ENCODE measurements at places on chromosomes 2 and 18.

DNA sequence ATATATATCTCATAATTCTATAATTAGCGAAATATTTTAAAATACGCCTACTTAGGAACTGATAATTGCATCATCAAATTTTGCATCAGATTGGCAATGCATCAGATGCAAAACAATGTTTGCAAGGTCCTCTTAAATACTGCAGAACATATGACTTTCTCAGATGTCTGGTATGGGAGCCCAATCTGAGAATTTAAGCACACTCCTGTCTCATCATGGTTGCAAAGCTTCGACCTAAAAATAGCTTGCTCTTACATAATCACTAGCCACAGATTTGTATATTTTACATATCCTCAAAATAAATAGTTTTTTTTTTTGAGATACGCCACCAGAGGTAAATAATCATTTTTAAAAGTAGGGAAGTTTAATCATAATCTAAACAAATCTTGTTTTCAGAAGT lies 123.2 kb downstream of the CABYR start:
- DNase-seq: no peak

- no peak for DNase-seq
Measured at GRCh38 chr2:238346544-238346943, 26.2 kb downstream of the TRAF3IP1 start.

DNA sequence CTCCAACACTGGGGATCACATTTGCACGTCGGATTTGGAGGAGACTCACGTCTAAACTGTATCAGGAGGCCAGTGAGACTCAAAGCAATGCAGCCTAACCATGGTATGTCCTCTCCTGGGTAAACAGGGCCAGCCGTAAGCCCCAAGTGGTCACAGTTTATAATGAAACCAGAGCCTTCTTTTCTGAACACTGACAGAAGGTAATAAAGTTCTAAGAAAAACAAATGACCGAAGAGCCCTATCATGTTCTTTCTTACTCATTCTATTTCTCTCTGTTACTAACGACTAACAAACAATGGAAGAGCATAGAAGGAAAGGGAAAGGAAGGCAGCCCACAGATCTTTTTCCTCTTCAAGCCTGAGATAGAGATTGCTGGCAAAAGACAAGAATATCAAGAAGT lies 796.8 kb upstream of the SOX11 start:
- no peak for DNase-seq

- DNase-seq: no peak
Measured at GRCh38 chr18:36372903-36373311, 75.4 kb downstream of the FHOD3 start.

DNA sequence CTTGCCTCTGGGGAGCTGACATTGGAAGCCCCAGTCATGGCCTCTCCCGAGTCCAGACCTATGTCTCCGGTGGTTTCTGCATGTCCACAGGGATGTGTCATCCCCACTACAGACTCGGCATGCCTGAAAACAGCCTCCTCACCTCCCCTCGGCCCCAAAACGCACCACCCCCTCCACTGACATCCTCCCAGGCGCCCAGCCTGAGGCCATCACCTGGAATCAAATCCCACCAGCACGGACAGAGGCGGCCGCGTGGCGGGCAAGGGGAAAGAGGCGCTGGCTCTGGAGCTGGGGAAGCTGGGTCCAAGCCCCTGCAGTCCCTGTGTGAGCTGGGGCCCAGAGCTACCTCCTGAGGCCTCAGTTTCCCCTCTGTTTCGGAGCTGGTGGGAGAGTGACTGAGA lies 69.9 kb upstream of the SMAD7 start:
- DNase-seq: no peak

DNA sequence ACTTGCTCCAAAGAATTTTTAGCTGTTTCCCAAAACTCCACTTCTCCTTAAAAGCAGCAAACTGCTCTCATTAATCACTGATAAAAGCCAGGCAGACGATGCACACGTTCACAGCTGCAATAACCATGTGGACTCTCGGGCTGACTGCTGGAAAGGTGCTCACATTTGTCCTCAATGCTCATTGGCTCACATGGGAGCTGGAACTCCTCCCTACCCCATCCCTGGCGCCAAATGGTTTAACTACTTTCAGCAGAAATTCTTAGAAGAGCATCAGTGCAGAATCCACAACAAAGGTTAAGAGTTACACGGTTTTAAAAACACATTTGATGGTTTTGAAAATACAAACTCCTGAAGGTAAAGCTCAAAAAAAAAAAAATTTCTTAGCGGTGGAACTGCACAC lies 117.1 kb downstream of the NOL10 start:
- DNase-seq: no peak

DNA sequence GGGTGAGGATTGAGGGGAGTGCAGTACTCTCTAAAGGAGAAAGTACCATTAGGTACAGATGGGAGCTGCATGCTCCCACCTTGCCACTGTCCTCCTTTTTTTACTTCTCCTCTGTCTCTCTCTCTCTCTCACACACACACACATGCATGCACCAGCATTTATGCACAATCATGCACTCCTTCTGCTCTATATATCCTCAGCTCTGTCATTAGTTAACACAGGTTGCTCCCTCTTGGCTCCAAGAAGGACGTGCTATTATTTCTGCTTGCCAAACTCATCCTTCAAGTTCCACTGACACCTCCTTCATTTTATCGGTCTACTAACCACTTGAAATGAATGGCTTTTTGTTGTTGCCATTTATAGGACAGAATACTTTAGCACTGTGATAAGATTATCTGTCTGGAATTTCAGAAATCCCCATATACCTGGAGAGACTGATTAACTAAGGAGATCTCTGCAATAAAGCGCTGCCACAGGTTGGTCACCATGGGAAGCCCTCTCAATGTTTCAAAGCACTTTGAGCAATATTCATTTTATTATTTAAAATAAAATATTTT lies 178.5 kb upstream of the TRIB2 start:
- no peak for DNase-seq

GRCh38 chr2:240953426-240954410 lies 44.7 kb upstream of the SNED1 start:
- no peak for DNase-seq

GRCh38 chr18:45441110-45441847 lies 174.0 kb upstream of the SLC14A2 start:
- DNase-seq: no peak

GRCh38 chr2:191226196-191226595 lies 19.0 kb upstream of the MYO1B start:
- DNase-seq: no peak

- DNase-seq: no peak
Measured at GRCh38 chr2:169664978-169665930, 29.0 kb downstream of the CFAP210 start.

GRCh38 chr2:149579972-149580882 lies 7.3 kb downstream of the MMADHC start:
- no peak for DNase-seq

DNA sequence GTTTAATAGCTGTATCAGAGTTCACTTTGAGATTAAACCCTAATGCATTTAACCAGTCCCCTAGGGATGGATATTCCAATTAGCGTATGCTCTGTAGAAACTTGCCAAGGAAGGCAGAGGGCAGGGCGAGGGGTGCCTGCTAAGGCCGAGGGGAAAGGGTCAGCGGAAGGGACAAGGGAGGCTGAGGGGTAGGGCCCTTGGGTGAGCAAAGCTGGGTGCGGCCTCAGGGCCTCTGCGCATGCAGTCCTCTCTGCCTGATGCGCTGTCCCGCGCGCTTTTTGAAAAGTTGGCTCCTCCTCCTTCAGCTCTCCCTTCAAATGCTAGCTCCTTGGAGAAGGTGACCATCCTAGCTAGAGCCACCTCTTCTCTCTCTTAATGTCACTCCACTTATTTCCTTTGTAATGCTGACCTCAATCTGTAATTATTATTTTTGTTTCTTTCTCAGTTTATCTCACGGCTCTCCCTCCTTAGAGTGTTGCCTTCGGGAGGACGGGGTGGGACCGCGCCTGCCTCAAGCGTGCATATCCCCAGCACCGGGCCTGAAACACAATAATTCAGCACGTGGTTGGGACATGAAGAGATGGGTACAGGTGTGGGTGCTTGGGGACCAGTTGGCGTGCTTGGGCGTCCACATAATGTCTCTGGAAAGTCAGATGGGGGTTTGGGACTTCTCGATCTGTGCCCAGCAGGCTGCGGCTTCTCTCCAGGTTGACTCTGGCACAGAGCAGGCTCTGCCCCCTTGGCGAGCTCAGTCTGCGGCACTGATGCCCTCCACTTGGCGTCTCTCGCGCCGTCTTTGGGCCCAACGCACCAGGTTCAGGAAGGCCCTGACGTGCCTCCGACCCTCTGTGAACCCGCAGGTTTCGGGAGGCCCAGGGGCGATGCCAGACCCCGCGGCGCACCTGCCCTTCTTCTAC lies 10.0 kb downstream of the ZAP70 start:
- DNase-seq: no peak

- no peak for DNase-seq
Measured at GRCh38 chr2:137969418-137969765, 5.1 kb downstream of the HNMT start.

- DNase-seq: no peak
Measured at GRCh38 chr2:60054571-60055340, 498.7 kb downstream of the BCL11A start.

- no peak for DNase-seq
Measured at GRCh38 chr18:66587430-66587829, 16.5 kb downstream of the CDH19 start.

DNA sequence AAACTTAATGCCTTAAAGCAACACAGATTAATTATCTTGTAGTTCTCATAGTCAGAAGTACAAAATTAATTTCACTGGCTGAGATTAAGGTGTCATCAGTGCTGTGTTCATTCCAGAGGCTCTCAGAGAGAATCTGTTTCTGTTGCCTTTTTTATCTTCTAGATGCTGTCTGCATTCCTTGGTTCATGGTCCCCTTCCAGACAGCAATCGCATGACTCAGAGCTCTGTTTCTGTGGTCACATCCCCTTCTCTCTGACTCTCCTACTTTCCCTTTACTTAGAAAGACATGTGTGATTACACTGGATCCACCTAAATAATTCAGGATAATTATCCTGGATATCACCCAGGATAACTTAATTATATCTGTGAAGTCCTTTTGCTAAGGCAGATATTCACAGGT lies 148.6 kb downstream of the MAIP1 start:
- DNase-seq: no peak

GRCh38 chr2:79994161-79994560 lies 310.4 kb downstream of the LRRTM1 start:
- DNase-seq: no peak

- DNase-seq: no peak
Measured at GRCh38 chr2:65656160-65656718, 223.8 kb upstream of the SPRED2 start.

- DNase-seq: no peak
Measured at GRCh38 chr18:59865241-59865986, 34.4 kb upstream of the PMAIP1 start.

DNA sequence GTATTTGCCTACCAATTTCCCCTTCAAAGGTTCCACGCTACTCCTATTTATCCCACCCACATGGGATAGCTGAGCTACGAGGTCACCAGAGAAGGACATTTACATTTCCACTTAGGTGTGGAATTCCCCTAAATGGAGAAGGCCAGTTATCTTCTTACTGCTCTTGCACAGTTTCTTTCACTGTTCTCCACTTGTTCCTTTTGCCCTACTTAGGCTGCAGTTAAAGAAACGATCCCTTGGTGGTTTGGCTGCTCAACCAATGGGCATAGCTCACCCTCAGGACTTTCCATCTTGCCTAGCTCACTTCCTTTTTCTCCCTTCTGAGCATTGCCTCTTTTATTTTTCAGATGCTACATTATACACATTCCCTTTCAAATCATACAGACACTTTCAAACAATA lies 11.2 kb upstream of the NABP1 start:
- no peak for DNase-seq

DNA sequence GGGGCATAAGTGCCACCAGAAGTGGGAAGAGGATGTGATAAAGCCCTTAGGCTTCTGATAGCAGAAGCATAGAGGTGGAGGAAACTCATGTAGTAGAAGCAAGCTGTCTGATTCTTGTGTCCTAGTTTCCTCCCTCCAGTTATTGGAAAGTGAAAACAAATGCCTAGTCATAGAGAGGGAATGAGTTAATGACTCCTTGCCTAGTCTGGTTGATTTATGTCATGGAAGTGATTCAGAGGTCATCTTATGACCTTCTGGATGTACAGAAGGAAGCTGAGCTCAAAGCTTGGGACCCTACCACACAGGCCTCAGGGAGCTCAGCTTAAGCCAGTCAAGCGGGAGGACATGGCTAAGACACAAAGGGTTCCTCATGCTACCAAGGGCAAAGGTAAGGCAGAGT lies 232.2 kb downstream of the THSD7B start:
- no peak for DNase-seq

DNA sequence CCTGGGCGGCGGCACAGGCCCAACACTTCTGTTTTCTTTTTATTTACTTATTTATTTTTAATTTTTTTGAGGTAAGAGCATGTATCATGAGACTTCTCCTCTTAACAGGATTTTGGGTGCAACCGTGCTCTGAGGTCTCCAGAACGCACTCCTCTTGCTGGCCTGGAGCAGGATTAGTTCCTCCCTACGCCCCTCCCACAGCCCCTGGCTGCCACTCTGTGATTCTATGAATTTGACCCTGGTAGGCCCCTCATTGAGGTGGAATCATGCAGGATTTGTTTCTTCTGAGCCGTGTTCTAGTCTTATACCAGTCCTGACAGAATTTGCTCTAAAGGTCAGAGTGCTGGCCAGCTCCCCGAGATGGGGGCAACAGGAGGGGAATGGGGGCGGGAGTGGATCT lies 106.5 kb upstream of the HS6ST1 start:
- DNase-seq: no peak

- DNase-seq: no peak
Measured at GRCh38 chr2:130720036-130720435, 8.8 kb upstream of the GPR148 start.

DNA sequence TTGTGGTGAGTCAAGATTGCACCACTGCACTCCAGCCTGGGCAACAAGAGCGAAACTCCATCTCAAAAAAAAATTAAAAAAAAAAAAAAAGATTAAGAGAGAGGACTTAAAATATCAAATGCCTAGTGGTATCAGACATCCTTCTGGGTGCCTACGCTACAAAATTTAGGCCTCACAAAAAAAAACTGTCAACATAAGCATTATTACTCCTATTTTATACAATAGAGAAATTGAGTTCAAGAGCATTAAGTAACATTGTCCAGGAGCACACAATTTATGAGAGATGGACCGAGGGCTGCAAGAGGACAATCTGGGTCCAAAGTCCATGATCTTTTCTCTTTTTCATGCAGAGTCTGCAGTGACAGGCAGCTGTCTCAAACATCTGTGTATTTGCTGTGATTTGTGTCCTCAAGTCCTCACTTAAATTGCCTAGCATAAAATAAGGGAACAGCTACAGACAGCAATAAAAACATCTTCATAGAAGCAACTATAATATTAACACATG lies 62.4 kb downstream of the OSR1 start:
- no peak for DNase-seq

DNA sequence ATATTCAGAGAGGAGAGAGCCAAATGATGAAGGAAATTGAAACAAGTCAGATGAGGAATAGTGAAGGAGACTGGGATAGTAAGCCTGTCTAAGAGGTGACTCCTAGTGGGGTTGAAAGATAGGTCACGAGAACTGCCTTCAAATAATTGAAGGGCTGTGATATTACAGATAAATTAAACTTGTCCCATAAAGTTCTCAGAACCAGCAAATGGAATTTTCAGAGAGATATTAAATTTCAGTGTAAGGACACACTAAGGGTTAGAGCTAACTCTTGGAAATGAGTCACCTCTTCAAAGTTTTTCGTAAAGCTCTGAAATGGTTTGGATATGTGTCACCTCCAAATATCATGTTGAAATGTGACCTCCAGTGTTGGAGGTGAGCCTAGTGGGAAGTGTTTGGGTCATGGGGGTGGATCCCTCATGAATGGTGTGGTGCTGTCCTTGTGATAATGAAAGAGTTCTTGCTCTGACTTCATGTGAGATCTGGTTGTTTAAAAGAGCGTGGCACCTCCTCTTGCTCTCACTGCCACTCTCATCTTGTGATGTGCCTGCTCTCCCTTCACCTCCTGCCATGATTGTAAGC lies 87.3 kb downstream of the BABAM2 start:
- no peak for DNase-seq

- no peak for DNase-seq
Measured at GRCh38 chr2:237487496-237487895, 445 bp downstream of the MLPH start.
